ENCODE measurements at places on chromosomes 11 and 22. TPM values are rescaled to one million over a fixed set of nuclear protein-coding genes. Genes with fewer than 3 reads are reported as not detected.
A peak's percentile ranks its signal among the peaks of the same experiment; 100 is the strongest.

DNA sequence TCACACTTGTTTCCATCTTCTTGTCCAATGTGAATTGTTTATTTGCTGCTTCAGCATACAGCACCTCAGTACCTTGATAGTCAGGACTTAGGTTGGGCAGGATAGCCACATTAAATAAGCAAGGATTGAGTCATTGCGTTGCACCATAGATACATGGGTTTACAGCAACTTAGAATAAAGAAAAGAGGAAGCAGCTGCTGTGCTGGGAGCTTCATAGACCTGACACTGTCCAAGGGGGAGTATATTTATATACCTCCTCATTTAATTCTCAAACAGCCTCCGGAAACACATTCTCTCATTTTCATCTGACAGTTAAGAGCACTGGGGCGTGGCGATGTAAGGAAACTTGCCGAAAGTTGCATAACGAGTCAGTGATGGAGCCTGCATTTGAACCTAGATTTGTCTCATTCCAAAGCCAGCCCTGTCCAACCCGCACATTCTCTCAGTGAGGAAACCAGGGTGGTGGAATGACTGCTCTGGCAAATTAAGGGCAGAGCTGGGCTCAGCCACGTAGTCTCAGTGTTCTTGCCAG is 42.2 kb downstream of the UBASH3B start:
- H3K4me3 ChIP-seq: no peak overlapping the region
- no peaks in the 10 kb centered on the region for H3K4me1 ChIP-seq
- DNase-seq: no peak
- no peak overlapping the region for H3K27ac ChIP-seq
- H3K36me3 ChIP-seq: no peaks in the 10 kb centered on the region
- no peaks in the 10 kb centered on the region for H3K27me3 ChIP-seq

- no peak for DNase-seq
- H3K4me1 ChIP-seq: peaks cover 42% of the 10 kb centered on the region
- no peaks in the 10 kb centered on the region for H3K27me3 ChIP-seq
- H3K27ac ChIP-seq: no peak overlapping the region
- peaks cover 27% of the 10 kb centered on the region for H3K36me3 ChIP-seq
Measured at GRCh38 chr11:70402685-70403084, 4.4 kb downstream of the CTTN start.

- H3K36me3 ChIP-seq: peaks cover 18% of the 10 kb centered on the region
- no peak overlapping the region for H3K27ac ChIP-seq
- no peaks in the 10 kb centered on the region for H3K4me1 ChIP-seq
- DNase-seq: no peak
- H3K27me3 ChIP-seq: no peaks in the 10 kb centered on the region
Measured at GRCh38 chr22:29524442-29525191, 28.9 kb downstream of the THOC5 start.

- no peak overlapping the region for H3K4me3 ChIP-seq
- peak; percentile 87 for DNase-seq
- H3K27me3 ChIP-seq: no peaks in the 10 kb centered on the region
- H3K4me1 ChIP-seq: peaks cover 31% of the 10 kb centered on the region
Measured at GRCh38 chr22:24432059-24432853, 4.9 kb downstream of the ADORA2A start.

DNA sequence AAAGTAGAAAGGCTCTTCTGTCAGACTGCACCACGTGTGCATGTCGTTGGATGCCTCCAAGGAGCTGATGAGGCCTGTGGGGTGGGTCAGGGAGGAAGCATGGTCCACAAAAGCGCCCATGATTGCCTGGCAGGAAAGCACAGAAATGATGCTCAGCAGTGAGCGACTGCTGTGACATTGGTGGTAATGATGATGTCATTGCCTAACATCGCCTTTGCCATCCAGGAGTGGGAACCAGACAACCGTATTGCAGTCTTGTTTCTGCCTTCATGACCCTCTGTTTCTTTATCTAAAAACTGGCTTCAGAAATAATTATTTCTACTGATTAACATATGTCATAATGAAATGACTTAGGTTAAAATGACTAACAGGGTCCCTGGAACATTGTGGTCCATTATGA is 477.8 kb upstream of the B3GAT1 start:
- no peak for DNase-seq
- H3K36me3 ChIP-seq: no peaks in the 10 kb centered on the region
- H3K27me3 ChIP-seq: no peaks in the 10 kb centered on the region

DNA sequence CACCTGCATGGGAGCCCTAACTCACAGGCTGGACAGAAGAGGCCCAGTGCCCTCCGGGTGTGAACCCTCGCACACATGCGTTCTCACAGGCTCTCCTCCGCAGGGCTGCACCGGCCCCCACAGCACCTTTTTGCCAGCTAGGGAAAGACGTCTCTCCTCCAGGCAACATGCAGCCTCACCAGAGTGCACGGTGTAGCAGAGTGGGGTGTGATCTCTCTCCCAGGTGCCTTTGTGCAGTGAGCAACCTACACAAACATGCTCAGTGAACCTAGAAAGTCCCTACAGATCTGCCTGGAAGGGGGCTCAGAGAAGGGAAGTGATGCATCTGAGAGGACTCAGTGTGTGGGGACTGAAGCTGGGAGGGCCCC is 3.7 kb upstream of the CARNS1 start:
- peaks cover 37% of the 10 kb centered on the region for H3K27me3 ChIP-seq
- peaks cover 20% of the 10 kb centered on the region for H3K4me1 ChIP-seq
- no peak for DNase-seq
- no peak overlapping the region for H3K27ac ChIP-seq

GRCh38 chr11:71418643-71419042 is 29.6 kb downstream of the DHCR7 start:
- H3K36me3 ChIP-seq: no peaks in the 10 kb centered on the region
- no peak overlapping the region for H3K27ac ChIP-seq
- peaks cover 4% of the 10 kb centered on the region for H3K27me3 ChIP-seq
- H3K4me1 ChIP-seq: no peaks in the 10 kb centered on the region
- no peak for DNase-seq

DNA sequence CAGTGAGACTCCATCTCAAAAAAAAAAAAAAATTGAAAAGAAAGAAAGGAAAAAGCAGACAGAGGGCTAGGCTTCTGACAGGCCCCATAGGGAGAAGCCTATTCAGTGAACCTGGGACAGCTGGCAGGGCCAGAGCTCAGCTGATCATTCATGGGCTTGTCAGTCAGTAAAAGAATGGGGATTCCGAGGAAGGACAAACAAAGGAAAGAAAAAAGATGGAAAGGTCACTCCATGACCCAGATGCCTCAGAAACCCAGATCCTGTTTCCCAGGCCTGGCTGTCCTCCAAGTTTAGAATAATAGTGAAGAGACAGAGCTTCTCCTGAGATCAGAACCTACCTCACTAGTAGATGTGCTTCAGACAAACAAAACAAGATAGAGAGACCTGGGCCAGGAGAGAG is 34.3 kb upstream of the ASPHD2 start:
- H3K27me3 ChIP-seq: no peaks in the 10 kb centered on the region
- H3K27ac ChIP-seq: no peak overlapping the region
- DNase-seq: no peak
- H3K36me3 ChIP-seq: no peaks in the 10 kb centered on the region
- no peaks in the 10 kb centered on the region for H3K4me1 ChIP-seq
- no peak overlapping the region for H3K4me3 ChIP-seq

GRCh38 chr11:64419818-64420485 is 61.0 kb downstream of the RPS6KA4 start:
- no peak for DNase-seq
- no peaks in the 10 kb centered on the region for H3K4me1 ChIP-seq
- no peaks in the 10 kb centered on the region for H3K36me3 ChIP-seq

GRCh38 chr22:31828739-31829138 is 74.9 kb downstream of the DEPDC5 start:
- no peak overlapping the region for H3K4me3 ChIP-seq
- peaks cover 46% of the 10 kb centered on the region for H3K36me3 ChIP-seq
- H3K4me1 ChIP-seq: peaks cover 6% of the 10 kb centered on the region
- H3K27me3 ChIP-seq: no peaks in the 10 kb centered on the region
- no peak overlapping the region for H3K27ac ChIP-seq

DNA sequence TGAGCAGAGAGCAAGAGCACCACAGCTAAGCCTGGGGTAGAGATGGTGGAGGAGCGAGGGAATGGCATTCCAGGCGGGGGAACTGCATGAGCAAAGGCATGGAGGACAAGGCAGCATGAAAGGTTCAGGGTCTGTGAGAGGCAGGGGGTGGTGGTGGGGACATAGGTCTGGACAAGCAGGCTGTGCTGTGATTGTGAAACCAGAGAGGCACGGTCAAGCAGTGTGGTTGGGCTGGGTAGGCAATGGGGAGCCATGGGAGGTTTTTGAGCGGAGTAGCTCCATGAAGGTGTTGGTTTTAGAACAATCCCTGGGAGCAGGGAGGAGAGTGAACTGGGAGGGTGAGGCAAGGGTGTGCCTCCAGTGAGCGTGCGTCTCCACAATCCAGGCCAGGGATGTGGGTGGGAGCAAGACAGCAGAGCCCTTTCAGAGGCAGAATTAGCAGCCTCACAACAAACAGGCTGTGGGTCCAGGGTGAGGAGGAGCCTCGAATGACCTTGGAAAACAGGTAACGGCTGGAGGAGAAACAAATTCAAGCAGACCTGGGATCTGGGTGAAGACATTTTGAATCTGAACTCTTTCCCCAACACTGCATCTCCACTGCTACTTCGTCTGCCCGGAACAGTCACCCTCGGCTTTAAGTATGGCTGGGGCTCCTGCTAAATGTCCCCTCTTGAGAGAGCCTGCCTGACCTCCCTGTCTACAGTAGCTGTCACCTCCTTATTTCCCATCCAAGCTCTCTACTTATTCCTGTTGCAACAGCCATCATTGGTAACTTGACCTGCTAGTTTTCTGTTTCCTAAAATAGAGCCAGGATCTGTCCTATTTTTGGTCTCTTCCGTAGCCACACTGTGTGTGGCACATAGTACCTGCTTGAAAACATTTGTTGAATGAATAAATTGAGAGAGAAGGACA is 27.0 kb upstream of the TSPAN18 start:
- H3K4me3 ChIP-seq: no peak overlapping the region
- H3K36me3 ChIP-seq: no peaks in the 10 kb centered on the region
- DNase-seq: no peak
- H3K4me1 ChIP-seq: peaks cover 33% of the 10 kb centered on the region
- peak overlapping the region; percentile 51 for H3K27ac ChIP-seq
- H3K27me3 ChIP-seq: no peaks in the 10 kb centered on the region

GRCh38 chr11:105899772-105900171 is 122.3 kb downstream of the MSANTD4 start:
- H3K4me3 ChIP-seq: no peak overlapping the region
- H3K36me3 ChIP-seq: no peaks in the 10 kb centered on the region
- no peaks in the 10 kb centered on the region for H3K4me1 ChIP-seq

DNA sequence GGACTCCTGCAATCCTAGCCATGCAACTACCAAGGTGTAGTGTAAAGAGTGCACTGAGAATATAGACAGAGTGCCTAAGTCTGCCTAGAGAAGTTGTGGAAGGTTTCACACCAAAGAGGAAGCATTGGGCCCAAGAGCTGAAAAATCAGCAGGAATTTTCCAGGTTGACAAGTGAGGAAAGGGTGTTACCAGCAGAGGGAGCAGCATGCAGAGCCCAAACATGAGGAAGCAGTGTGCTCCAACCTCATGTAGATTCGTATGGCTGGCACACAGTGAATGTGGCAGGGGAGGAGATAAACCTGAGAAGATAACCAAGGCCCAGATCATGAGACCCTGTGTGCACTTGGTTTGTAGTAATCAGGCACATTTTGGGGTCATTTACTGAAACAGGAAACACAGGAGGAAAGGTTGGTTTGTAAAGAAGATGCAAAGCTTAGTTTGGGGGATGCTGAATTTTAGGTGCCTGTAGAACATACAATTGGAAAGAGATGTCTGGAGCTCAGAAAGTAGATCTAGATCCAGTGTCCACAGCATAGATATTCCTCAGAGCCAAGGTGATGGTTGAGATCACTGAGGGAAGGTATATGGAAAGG is 1.7 kb downstream of the HPX start:
- no peak for DNase-seq
- no peaks in the 10 kb centered on the region for H3K36me3 ChIP-seq
- H3K4me1 ChIP-seq: no peaks in the 10 kb centered on the region
- H3K27ac ChIP-seq: no peak overlapping the region

- no peak for DNase-seq
- H3K4me3 ChIP-seq: no peak overlapping the region
- no peaks in the 10 kb centered on the region for H3K4me1 ChIP-seq
- H3K36me3 ChIP-seq: no peaks in the 10 kb centered on the region
Measured at GRCh38 chr11:26805001-26805400, 83.1 kb upstream of the SLC5A12 start.

- H3K27me3 ChIP-seq: peaks cover 52% of the 10 kb centered on the region
- H3K27ac ChIP-seq: no peak overlapping the region
- peaks cover 15% of the 10 kb centered on the region for H3K4me1 ChIP-seq
- no peak for DNase-seq
- H3K36me3 ChIP-seq: no peaks in the 10 kb centered on the region
Measured at GRCh38 chr11:119147604-119148333, 1.1 kb upstream of the ABCG4 start.

DNA sequence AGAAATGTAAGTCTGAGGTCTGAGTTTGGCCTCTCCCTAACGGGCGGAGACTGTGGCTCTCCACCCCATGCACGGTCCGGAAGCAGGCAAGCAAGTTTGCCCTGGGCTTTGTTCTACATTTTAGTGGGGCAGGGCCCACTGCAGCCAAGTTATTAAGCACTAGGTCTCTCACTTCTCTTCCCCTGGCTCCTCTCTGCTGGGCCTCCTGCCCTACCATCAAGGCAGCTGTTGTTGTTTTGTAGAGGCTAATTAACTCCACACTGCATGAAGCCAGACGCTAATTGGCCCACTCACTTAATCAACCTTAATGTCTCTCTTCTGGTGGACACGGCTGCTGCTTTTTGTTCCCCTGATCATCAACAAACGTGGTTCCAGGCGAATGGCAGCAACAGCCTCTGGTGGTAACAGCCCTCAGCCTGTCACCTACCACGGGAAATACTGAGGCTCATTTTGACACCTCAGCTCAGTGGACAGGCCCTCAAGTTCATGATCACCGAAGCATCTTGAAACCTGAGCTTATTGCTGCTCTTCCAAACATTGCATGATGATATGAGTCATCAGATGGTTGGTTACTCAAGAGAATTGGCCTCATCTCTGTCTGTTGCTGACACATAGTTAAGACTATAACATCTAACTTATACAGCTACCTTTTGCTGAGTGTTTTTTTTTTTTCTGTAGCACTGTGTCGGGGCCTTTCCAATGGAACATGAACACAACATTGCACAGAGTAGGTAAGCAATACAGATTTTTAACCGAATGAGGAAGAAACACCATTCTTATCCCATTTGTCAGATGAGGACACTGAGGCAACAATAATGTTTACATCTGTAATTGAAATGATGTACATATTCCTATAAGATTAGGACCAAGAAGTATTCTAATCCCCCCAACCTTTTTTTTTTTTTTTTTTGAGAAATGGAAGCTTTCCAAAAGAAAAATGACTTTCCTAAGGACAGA is 20.8 kb upstream of the LMO2 start:
- no peak overlapping the region for H3K27ac ChIP-seq
- H3K36me3 ChIP-seq: no peaks in the 10 kb centered on the region
- H3K4me1 ChIP-seq: no peaks in the 10 kb centered on the region
- H3K27me3 ChIP-seq: no peaks in the 10 kb centered on the region
- no peak overlapping the region for H3K4me3 ChIP-seq
- DNase-seq: no peak

The DCDC1 gene
- polyA plus RNA-seq: not detected

The SPA17 gene
- polyA plus RNA-seq: 12.6 TPM

The KRTAP5-10 gene
- polyA plus RNA-seq: not detected

The LRRC10B gene
- 1.1 TPM for polyA plus RNA-seq

Measured in sigmoid colon (tissue), 7 donors.